ENCODE measurements at places on chromosomes 7 and 10. TPM values are rescaled to one million over a fixed set of nuclear protein-coding genes. Genes with fewer than 3 reads are reported as not detected.

TMUB1 gene
- 55.4 TPM for total RNA-seq

CCDC6 gene
- 22.8 TPM for total RNA-seq

TUBB8 gene
- not detected for total RNA-seq

ACTR3C gene
- total RNA-seq = 11.7 TPM

AMZ1 gene
- 0.11 TPM for total RNA-seq

CRHR2 gene
- not detected for total RNA-seq

AKR1C4 gene
- not detected for total RNA-seq

RARRES2 gene
- total RNA-seq = not detected

OR2A7 gene
- total RNA-seq = 3.9 TPM

GSTO2 gene
- total RNA-seq = 0.73 TPM

PRLHR gene
- not detected for total RNA-seq

PNLIP gene
- not detected for total RNA-seq

RBP4 gene
- not detected for total RNA-seq

TET1 gene
- 2.3 TPM for total RNA-seq

CABCOCO1 gene
- not detected for total RNA-seq

FGL2 gene
- total RNA-seq = 5.2 TPM

NUP42 gene
- total RNA-seq = 48.3 TPM

SPAM1 gene
- not detected for total RNA-seq

PRF1 gene
- total RNA-seq = 78.3 TPM

NXPH1 gene
- total RNA-seq = not detected

TDRD1 gene
- 0.09 TPM for total RNA-seq

SPAG6 gene
- 0.61 TPM for total RNA-seq

UMAD1 gene
- 12.1 TPM for total RNA-seq

MTG1 gene
- total RNA-seq = 61.2 TPM

ZNF488 gene
- 0.93 TPM for total RNA-seq

TMEM139 gene
- total RNA-seq = 0.89 TPM

VPS37D gene
- total RNA-seq = not detected

CRTAC1 gene
- not detected for total RNA-seq
